Muscle of leg (tissue), 16 donors: ENCODE measurements at places on chromosomes 12 and 14. TPM values are rescaled to one million over a fixed set of nuclear protein-coding genes. Genes with fewer than 3 reads are reported as not detected.

RFX4 gene
- 0.09 TPM for total RNA-seq

NCAPD2 gene
- 24.4 TPM for total RNA-seq

DNA sequence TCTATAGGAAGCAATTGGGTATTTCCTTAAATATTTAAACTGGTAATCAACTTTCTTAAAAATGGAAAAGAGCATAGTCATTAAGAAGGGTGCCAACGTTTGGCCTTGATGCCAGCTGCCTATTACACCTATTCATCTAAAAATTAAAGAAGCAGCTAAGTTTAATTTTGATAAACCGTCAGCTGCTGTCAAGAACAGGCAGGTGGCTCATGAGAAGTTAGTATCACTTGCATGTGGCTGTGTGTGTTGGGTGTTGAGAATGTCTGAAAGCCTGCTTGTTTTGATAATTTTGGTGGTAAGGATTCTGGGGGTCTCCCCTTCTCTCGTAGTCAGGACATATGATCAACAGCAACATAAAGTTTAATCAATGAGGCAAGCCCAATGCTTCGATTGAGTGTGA is 6.5 kb downstream of the GLRX5 start:
- no peak for DNase-seq

DNA sequence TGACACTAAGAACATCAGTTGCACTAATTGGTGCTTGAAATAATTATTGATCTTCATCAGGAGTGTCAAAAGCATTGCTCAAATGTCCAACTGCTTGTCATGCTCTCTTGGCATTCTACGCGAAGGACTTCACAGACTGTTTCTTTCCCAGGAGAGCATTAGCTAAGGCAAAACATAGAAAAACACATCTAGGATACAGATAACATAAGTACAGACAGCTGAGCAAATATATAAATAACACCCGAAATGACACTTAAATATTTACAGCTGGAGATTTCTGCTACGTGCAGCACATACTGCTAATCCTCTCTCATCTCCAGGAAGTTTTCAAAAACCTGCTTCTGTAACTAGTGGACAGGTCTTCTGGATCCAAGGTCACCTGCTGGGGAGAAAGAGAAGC is 120.0 kb upstream of the PRMT8 start:
- DNase-seq, result no peak

DNA sequence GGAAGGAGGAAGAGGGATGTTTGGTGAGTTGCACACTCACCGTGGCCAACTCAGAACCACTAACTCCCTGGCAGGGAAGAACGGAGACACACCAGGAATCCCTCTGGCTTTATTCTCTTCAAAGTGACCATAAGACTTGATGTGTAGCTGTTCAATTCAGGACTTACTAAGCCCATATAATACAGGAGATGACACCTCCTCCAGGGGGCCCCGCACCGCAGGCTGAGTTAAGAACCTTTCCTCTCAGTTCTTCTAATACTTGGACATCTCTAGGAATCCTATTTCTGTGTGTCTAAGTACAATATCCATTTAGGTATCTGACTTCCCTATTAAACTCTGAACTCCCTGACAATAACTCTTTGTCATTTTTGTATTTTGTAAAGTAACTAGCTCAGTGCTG is 49.5 kb downstream of the DCAF4 start:
- DNase-seq, result no peak

- DNase-seq, result peak; percentile 46
Observed at GRCh38 chr12:95396849-95397468, 77.0 kb upstream of the METAP2 start.

CLEC1B gene
- 0.13 TPM for total RNA-seq

GRCh38 chr14:92964124-92965109 is 41.5 kb downstream of the CHGA start:
- no peak for DNase-seq

DNA sequence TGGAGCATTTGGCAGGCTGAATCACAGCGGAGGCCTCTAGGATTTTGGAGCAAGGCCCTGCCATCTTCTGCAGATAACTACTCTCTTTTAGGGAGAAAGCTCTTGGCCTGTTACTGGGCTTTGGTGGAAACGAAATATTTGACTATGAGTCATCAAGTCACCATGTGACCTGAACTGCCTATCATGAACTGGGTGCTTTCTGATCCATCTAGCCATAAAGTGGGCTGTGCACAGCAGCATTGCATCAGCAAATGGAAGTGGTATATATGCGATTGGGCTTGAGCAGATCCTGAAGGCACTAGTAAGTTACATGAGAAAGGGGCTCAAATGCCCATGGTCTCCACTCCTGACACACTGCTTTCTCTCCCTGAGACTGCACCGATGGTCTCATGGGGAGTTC is 21.1 kb downstream of the GYS2 start:
- DNase-seq, result no peak

HOXC9 gene
- 12.6 TPM for total RNA-seq

DNA sequence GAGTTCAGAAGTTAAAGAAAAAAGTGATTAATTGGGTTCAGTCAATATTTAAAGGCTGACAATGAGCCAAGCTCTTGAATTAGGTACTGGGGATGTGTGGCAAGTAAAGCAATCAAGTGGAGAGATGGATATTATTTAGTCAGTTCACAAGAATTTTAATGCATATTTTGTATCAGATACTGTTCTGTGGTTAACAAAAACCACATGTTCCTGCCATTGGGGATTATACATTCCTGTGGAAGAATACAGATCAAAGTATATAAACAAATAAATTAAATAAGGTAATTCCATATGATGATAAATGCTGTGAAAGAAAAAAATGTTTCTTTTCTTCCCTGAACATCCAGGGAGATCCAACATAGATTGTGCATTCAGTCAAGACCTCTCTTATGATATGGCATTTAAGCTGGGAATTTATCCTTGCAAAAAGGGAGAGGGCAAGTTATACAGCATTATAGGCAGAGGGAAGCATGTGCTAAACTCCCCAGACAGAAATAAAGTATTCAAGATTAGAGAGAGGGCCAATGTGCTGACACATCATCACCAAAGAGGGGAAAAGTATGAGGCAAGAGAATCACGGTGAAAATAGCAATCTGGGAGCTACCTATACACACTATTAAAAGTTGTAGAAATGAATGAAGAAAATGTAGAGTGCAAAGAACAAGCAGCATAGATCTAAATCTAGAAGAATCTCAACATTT is 17.6 kb upstream of the A2M start:
- DNase-seq, result no peak

SERPINA4 gene
- 0.04 TPM for total RNA-seq

DNA sequence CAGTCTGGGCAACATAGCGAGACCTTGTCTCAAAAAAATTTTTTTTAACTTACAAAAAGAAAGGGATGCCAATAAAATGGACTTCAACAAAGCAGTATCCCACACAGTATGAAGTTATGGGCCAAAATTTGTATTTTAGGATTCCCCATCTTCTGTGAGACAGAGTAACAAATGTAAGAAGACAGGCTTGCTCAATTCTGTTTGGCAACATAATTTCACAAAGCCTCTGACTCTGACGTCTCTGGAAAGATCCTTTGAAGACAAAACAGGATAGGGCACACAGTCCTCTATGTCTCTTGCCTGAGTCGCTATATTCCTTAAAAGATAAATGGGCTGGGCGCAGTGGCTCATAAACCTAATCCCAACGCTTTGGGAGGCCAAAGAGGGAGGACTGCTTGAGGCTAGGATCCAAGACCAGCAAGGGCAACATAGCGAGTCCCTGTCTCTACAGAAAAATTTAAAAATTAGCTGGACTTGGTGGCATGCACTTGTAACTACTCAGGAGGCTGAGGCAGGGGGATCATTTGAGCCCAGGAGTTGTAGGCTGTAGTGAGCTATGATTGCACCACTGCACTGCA is 1.1 kb upstream of the HOMEZ start:
- DNase-seq, result no peak

PLCZ1 gene
- total RNA-seq, result not detected

LBHD2 gene
- total RNA-seq, result 0.09 TPM

DNA sequence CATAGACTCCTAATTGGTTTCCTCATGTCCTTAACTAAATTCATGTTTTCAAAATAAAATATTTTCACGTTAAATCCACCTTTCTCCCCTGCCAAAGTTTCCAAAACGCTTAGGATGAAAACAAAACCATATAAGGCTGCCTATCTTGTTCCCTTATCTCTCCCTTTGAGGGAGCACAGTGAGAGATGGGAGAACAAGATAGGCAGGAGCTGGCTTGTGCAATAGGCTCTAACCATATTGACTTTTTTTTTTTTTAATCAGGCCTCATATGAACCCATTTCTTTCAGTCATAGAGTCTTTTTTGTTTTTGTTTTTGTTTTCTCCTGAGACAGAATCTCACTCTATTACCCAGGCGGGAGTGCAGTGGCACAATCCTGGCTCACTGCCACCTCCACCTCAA is 184.9 kb downstream of the NRXN3 start:
- DNase-seq, result no peak

- DNase-seq, result no peak
Observed at GRCh38 chr12:79162147-79162772, 297.7 kb downstream of the SYT1 start.

ARMH4 gene
- total RNA-seq, result 11.3 TPM

POP5 gene
- 30.3 TPM for total RNA-seq

- DNase-seq, result no peak
Observed at GRCh38 chr12:100795800-100796179, 1.2 kb downstream of the ANO4 start.

ACRBP gene
- 1.4 TPM for total RNA-seq

SLC2A14 gene
- total RNA-seq, result 0.22 TPM

DNA sequence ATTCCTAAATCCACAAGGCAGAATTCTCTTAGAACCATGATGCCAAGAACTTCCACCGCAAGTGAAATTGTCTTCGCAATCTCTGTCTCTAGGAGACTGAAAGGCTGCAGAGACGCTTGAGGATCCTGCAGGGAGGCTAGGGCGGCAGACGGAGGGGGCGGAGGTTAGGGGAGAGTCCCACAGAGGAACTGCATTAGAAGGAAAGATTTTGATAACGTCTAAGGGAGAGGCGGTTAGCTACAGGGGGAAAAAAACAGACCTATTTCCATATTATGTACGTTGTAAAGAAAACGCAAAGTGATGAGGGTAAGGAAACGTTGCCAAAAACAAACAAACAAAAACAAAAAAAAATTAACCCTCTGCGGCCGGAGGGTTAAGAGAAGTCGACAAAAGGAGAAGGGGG is 595 bp downstream of the KLHL28 start:
- DNase-seq, result peak; percentile 87

GRCh38 chr14:56117765-56118610 is at the start of gene PELI2:
TSS of gene PELI2 (plus strand) at chr14:56118411. CDS start at chr14:56118661, 250 bp downstream.
- DNase-seq, result peak; percentile 91

LYZ gene
- total RNA-seq, result 11.3 TPM

DNA sequence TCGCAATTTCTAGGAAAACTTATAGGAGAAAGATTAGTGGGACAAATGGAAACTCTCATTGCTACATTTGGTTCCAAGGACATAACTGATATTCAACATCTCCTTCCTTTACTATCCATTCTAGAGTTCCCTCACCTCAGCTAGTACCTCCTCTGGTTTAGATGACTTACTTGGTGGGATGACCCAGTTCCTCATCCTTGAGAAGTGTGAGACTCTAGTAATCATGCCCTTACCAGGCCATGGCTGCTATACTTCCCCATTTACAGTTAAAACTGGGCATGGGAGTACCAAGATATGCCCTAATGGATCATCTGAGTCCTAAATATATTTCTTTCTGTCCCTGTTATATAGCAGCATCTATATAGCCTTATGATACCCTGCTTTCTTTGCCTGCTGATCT is 58.1 kb downstream of the IFT81 start:
- DNase-seq, result no peak

DNA sequence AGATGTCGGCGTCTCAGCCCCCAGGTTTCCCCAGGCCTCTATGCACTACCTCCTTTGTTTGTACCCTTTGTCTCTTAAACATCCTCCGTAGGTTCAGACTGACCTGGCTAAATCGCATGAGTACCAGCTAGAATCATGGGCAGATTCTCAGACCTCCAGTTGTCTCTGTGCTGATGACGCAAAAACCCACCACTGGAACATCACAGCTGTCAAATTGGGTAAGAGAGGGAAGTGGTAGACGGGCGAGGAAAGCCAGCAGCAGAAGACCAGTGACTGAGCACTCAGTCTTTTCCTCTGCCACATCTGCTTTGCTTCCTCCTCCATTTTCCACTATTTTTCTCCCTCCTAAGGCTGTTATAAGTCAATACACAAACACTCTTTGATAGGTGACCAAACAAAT is 29.7 kb downstream of the A2ML1 start:
- peak; percentile 69 for DNase-seq

GRCh38 chr12:113933201-113933786 is 32.8 kb downstream of the RBM19 start:
- peak; percentile 59 for DNase-seq

RFLNA gene
- 8.7 TPM for total RNA-seq

MYF6 gene
- 105 TPM for total RNA-seq

C12orf56 gene
- 0.80 TPM for total RNA-seq

SPTB gene
- total RNA-seq, result 126 TPM

DNA sequence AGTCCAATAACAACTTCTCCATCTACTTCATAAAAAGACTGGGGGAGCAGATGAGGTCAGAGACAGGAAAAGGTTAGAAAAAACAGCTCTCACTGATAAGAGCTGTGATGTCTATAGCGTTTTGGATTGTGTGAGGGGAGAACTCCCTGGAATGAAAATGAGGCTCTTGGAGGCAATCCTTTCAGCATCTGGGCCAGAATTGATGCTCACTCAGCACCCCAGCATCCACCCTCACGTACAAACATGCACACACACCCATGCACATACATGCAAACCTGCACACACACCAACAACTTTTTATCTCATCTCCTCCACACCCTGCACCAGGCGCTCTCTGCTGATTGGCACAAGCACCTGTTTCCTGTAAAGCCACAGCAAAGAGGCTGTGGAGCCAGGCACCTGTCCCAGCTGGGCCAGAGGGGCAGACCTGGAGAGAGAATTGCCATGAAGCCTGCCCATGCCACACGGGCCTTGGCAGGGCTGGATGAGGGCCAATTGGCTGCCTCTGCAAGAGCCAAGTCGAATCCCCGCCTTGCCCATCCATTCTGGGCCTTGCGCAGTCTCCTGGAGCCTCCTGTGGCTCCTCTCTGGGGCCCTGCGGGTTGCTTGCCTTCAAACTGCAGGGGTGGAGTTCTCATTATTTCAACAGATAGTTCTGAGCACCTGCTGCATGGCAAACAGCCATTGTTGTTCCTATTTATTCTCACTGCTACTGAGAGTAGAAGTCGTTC is 53.1 kb downstream of the SYNE3 start:
- DNase-seq, result peak; percentile 79

DNA sequence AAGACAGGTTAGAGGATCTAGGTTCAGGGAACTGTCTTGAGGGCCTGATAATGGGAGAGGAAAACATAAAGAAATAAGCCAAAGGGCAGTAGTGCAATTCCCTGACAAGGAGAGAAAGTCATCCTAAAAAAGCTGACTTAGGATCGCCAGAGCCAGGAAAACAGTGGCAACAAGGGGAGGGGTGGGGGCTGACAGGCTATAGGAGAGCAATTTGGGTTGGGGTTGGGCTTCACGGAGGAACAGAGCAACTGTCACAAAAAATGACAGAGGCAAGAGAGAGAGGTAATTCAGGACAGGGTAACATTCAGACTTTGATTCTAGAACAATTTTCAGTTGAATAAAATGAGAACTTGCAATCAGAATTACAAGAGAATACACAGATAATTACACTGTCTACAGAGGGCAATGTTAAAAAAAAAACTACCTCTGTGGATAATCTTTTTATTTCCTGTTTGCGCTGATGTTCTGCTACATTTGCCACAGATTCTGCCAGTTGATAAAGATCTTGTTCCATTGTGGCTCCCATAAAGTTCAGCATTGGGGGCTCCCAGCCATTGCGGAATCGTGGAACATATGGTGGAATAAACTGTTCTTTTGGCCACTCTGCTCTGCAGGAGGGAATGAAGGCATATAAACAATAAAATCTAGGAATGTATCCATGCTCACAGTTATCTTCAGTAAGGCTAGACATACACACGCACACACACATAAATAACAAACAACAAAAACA is 138.6 kb downstream of the EPS8 start:
- DNase-seq, result no peak

TESPA1 gene
- total RNA-seq, result 0.44 TPM

CD69 gene
- 0.93 TPM for total RNA-seq
